ENCODE measurements at places on chromosomes 4 and X.
A peak's percentile ranks its signal among the peaks of the same experiment; 100 is the strongest.

DNA sequence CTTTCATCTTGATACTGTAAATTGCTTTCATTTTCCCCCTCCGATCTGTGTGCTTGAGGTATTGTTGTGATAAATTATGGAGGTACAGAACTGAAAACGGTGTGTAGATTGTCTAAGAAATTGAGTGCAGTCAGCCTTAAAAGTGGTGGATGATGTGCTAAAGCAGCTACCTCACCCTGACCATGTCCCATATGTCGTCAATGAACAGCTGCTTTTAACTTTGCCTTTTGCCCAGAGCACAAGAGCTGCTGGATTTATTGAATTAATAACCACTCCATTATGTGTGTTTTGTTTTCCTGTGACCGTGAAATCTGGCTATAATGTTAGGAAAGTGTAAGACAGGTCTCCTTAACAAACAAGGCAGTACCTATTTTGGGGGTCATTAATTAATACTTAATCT, 581.9 kb upstream of the PITX2 start:
- no peak for DNase-seq

GRCh38 chrX:49106930-49107329, 16.6 kb downstream of the GPKOW start:
- DNase-seq, result peak; percentile 58

DNA sequence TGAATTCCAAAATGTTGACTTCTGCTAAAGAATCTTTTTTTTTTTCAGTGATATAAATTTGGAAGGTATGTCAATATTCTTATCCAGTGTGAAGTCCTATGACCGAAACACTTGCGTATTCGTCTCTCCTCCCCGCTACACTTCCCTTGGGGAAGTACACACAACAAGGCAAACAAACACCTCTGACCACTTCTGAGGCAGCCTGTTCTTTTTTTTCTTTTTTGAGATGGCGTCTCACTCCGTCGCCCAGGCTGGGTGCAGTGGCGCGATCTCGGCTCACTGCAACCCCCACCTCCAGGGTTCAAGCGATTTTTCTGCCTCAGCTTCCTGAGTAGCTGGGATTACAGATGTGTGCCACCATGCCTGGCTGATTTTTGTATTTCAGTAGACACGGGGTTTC, 78.1 kb upstream of the DHRSX start:
- no peak for DNase-seq

GRCh38 chrX:153645151-153645550, 1.9 kb upstream of the DUSP9 start:
- DNase-seq, result no peak

- no peak for DNase-seq
These were observed 7.6 kb downstream of the ACSL1 start for GRCh38 chr4:184818216-184818564.

- DNase-seq, result no peak
These were observed 157.4 kb downstream of the STIM2 start for GRCh38 chr4:27018076-27018475.

- no peak for DNase-seq
These were observed 36.3 kb downstream of the PIGG start for GRCh38 chr4:535181-535923.

DNA sequence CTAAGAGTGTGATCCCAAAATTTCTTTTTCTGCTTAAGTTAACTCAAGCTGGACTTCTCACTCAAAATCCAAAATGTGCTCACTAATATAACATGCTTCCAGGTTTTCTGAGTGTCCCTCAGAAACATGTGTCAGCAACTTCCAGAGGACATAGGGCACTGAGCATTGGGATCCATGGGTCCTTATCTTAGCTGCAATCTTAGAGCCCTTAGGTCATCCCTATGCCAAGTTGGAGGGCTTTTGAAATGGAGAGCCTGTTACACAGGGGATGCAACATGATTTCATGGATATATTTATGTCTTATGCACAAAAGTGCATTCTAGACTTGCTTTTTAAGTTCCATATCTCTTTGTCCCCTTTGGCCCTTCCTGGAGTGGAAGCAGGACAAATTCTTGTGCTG, 11.7 kb upstream of the HCCS start:
- no peak for DNase-seq

- DNase-seq, result no peak
These were observed 5.5 kb upstream of the NSUN7 start for GRCh38 chr4:40744218-40744617.

DNA sequence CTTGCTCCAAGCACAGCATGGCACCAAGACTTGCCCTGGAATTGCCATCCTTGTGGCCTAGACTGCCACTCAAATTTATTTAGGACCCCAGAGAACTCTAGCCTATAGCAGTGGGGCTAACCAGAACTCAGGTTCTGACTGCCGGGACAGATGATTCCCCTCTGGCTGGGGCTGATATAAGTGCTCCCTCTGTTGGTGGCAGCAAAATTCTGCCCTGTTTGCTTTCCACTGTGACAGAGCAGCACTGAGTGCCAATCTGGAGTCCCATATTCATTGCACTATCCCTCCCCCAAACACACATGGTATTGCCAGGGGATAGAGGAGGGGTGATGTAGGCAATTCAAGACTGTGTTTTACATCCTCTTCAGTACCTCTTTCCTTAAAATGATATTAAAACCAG, 1081.9 kb downstream of the FAT4 start:
- no peak for DNase-seq

GRCh38 chr4:175916626-175917351, 104.7 kb upstream of the GPM6A start:
- DNase-seq, result no peak

DNA sequence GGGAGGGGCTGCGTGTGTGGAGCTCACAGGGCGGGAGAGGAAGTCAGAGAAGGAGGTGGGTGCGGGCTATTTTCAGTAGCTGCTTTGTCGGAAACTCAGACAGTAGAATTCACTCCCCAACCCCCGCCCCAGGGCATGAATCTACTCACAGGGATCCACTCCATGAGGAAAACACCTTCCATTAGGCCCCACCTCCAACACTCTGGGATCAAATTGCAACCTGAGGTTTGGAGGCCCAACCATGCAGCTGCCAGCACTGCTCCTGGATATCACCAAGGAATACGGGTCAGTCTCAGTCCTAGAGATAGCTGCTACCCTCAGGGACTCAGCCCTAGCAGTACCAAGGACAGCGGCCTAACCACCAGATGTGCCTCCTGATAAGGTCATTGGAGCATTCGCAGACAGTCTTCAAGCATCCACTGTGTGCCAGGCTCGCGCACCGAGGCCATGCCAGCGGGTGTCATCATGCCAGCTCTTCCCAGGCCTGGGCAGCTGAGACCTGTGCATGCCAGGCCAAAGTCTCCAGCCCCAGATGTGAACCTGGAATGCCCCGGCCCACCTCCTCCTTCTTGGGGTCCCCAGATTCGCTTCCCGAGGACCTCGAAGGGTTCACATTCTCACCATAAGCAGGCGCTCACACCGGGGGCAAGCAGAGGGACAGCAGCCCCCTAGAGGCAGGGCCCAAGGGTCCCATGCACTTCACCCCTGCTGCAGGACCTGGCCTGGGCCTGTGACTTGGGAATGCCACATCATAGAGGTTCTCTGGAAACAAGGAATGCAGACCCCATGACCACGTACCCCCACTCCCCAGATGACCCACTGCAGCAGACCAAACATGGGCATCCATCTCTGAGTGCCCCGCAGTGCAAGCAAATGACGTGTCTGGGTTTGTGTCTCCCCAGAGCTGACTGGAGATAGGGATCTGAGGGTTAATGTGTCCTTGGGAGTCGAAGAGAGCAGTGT, 102.3 kb downstream of the ADRA2C start:
- no peak for DNase-seq

GRCh38 chr4:24468071-24468470, 116.3 kb downstream of the DHX15 start:
- DNase-seq, result no peak

DNA sequence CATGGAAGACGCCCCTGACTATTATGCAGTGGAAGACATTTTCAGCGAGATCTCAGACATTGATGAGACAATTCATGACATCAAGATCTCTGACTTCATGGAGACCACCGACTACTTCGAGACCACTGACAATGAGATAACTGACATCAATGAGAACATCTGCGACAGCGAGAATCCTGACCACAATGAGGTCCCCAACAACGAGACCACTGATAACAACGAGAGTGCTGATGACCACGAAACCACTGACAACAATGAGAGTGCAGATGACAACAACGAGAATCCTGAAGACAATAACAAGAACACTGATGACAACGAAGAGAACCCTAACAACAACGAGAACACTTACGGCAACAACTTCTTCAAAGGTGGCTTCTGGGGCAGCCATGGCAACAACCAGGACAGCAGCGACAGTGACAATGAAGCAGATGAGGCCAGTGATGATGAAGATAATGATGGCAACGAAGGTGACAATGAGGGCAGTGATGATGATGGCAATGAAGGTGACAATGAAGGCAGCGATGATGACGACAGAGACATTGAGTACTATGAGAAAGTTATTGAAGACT, 3.6 kb downstream of the TSPYL2 start:
- no peak for DNase-seq

GRCh38 chr4:74953647-74954046, 20.7 kb downstream of the PARM1 start:
- DNase-seq, result no peak

GRCh38 chrX:19673375-19674040, 158.2 kb upstream of the MAP3K15 start:
- peak; percentile 80 for DNase-seq

- DNase-seq, result no peak
These were observed 227.2 kb upstream of the MBNL3 start for GRCh38 chrX:132716006-132716405.

DNA sequence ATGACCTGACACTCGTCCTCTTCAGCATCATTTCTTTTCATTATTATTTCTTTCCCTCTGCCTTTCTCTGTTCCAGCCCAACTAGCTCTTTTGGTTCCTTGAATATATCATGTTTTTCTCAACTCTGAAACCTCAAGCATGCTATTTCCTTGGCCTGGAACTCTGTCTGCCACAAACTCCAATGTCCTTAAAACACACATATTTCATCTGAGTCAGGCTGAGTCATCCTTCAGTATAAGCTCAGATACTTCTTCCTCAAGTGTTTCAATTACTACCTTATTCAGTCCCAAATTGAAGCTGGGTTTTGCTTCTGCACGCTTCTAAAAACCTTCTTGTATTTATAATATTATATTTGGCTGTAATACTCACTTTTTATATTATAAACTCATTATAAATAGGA, 424.2 kb downstream of the PDGFC start:
- DNase-seq, result no peak

DNA sequence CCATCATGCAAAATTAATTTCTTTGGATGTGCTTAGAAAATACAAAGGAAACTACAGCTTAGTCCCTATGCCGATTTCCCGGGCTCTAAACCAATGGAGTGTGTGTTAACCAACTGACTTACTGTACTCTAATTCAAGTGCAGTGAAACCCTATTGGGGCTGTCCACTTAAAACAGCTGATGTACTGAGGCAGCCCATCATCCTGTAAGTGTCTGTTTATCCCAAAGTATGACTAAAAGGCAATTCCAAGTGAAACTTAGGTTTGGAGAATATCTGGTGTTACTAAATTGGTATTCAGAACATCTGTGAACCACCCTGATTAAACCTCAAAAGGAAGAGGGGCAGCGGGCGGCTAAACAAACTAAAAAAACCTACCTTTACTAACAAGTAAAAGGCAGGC, 79.7 kb downstream of the GATB start:
- no peak for DNase-seq

Measured in right atrium auricular region (tissue), 2 donors.